ENCODE measurements at places on chromosomes 13 and 19. TPM values are rescaled to one million over a fixed set of nuclear protein-coding genes. Genes with fewer than 3 reads are reported as not detected.

The NAPSA gene
- total RNA-seq: 2.0 TPM

The VSTM1 gene
- not detected for total RNA-seq

DNA sequence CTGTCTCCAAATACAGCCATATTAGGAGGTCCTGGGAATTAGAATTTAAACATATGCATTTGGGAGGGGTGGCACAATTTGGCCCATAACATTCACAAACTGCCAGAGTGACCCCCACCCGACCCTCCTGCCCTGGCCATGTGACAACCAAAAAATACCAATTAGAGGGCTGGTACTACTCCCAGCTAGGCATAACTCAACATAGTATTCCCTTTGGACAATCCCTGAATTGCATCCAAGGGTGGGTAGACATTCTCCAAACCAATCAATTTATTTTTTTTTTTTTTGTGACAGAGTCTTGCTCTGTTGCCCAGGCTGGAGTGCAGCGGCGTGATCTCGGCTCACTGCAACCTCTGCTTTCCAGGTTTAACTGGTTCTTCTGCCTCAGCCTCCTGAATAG lies 29.8 kb downstream of the CLEC17A start:
- no peak for DNase-seq

DNA sequence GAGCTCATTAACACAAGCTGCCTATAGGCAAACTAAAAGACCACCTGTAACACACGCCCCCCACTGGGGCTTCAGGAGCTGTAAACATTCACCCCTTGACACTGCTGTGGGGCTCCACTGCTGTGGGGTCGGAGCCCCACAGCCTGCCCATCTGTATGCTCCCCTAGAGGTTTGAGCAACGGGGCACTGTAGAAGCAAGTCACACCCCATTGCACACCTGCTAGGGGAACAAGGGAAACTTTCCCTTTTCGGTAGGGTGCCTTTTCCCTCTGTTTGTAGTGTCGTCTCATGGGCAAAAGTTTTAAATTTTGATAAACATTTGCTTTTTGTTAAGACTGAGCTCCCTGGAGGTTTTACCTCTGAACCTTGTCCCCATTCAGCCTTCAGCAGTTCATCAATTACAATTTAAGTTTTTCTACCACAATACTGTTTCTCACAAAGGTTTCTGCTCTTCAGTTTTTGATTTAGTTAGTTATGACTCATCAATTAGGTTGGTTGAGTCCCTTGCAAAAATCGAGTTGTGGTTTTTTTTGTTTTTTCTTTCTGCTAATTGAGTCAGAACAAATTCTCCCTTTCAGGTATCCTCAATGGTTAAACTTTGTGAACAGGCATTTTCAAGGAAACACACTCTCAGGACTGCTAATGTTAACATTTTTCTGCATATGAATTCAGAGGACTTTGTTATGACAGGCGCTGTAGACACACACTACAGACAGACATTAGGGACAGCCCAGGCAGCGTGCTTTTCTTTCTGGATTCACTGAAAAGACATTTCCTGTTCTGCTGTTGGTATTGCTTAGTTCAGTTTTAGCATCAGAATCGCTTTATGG lies 35.1 kb downstream of the ZNF433 start:
- no peak for DNase-seq

GRCh38 chr19:17259118-17259780 lies 5.3 kb downstream of the USHBP1 start:
- no peak for DNase-seq

Measured in testis (tissue), 5 donors.